Stimulated activated naive B cell treated with anti-CD40 and anti-IgM and Interleukin-4, amounts not matched to agents 10 μg/mL and 1 μg/mL and 100 μg/mL, for 72 hours (primary cell): ENCODE measurements at places on chromosomes 7 and 10.

DNA sequence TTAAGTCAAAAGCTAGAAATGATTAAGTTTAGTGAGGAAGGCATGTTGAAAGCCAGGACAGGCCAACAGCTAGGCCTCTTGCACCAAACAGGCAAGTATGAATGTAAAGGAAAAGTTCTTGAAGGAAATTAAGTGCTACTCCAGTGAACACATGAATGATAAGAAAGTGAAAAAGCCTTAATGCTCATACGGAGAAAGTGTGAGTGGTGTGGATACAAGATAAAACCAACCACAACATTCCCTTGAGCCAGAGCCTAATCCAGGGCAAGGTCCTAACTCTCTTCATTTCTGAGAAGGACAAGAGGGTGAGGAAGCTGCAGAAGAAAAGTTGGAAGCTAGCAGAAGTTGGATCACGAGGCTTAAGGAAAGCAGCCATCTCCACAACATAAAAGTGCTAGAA, 53.0 kb downstream of the DNAJC1 start:
- no peak overlapping the region for H3K27ac ChIP-seq
- H3K36me3 ChIP-seq: no peaks in the 10 kb centered on the region
- H3K4me3 ChIP-seq: no peak overlapping the region

- no peaks in the 10 kb centered on the region for H3K4me1 ChIP-seq
- no peak overlapping the region for H3K4me3 ChIP-seq
- no peaks in the 10 kb centered on the region for H3K36me3 ChIP-seq
Measured at GRCh38 chr7:155883491-155884224, 71.4 kb upstream of the SHH start.

DNA sequence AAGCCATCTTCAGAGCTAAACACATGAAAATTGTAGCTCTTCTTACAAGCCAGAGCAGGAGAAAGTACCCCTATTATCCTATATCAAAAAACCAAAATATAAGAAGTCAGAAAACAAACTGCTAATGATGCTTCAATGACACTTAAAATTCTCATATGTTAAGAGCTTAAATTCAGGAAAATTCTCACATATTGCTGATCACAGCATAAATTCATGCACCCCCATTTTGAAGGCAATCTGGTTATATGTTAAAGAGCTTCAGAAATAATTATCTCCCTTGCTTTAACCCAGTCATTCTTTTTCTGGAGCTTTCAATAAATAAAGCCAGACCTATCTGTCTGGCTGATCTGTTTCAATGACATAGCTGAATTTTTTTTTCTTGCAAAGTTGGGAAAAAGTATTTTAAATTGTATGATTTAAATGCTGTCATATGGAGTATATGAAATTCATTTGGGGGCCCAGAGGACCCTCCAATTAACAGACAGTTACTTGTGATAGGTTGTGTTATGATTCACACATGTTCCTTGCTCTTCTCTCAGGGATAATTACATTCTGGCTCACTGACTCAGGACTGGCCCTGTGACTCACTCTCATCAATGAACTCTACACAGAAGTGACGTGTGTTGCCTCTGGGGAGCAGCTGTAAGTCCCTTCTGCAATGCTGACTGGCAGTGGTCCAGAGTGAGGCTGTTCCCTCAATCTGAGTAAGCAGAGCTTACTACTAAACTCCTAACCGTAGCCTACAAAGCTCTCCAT, 85.2 kb downstream of the HGF start:
- H3K4me1 ChIP-seq: peaks cover 5% of the 10 kb centered on the region
- no peak overlapping the region for H3K27ac ChIP-seq
- peak; percentile 55 for DNase-seq

- no peak overlapping the region for H3K4me3 ChIP-seq
- no peaks in the 10 kb centered on the region for H3K36me3 ChIP-seq
- DNase-seq: no peak
- no peaks in the 10 kb centered on the region for H3K27me3 ChIP-seq
- peaks cover 7% of the 10 kb centered on the region for H3K4me1 ChIP-seq
Measured at GRCh38 chr10:73591935-73592699, 975 bp upstream of the USP54 start.

GRCh38 chr10:58014436-58014835, 253.3 kb downstream of the IPMK start:
- no peak overlapping the region for H3K27ac ChIP-seq
- H3K27me3 ChIP-seq: no peaks in the 10 kb centered on the region
- no peak overlapping the region for H3K4me3 ChIP-seq
- no peaks in the 10 kb centered on the region for H3K4me1 ChIP-seq
- DNase-seq: no peak

DNA sequence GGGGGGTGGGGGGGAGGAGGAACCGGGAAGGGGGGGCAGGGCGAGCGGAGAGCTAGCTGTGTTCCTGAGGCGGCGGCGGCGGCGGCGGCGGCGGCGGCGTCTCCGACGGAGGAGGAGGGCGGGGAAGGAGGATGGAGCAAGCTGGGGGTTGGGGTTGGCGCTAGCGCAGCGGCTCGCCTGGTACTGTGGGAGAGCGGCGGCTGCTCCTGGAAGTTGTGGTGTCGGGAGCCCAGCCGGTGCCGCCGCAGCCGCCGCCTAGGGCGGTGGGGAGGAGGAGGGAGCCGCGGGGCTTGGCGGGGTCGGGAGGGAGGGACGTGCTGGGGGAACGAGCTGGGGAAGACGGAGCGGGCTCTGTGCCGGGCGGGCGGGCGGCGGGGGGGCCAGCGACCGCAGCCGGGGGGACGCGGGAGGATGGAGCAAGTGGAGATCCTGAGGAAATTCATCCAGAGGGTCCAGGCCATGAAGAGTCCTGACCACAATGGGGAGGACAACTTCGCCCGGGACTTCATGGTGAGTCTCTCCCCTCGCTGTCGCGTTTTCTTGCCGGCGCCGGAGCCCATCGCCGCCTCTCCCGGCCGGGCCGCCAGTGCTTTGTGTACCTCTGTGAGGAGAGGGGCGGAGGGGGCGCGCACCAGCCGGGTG, at the start of gene PTPN12:
Gene PTPN12 (plus strand): TSS at position 160 of the 642 bp plus-strand sequence. CDS start 252 bp downstream, at position 412.
- H3K4me1 ChIP-seq: peaks cover 35% of the 10 kb centered on the region
- H3K27me3 ChIP-seq: no peaks in the 10 kb centered on the region
- peak; percentile 32 for DNase-seq
- peak within 1 kb of the TSS; percentile 99 for H3K4me3 ChIP-seq
- no peaks in the 10 kb centered on the region for H3K36me3 ChIP-seq

DNA sequence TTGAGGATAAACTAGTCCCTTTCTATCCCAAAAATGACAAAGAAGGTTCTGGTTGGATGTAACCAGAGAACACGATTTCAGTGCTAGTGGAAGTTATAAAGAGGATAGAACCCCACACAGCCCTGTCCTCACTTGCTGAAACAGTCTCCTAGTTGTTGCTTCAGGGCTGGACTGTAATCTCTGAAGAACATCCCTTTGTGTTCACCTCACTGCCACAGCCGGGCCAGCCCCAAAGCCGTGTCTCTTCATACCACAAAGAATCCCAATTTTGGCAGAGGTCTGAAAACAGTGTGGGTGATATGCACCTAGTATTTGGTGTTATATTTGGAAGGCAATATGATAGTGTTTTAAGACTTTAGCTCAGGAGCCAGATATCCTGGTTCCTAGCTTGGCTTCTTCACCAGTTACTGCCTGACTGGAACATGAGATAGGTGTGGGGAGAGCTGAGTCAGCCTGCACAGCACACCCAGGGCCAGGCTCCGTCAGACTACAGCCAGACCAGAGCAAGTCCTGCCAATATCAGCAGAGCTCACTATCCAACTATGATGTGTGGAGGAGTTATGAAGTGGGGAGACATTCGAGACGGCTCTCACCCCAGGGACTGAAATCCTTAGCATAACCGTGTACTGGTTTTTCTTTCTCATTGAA, 21.2 kb downstream of the CYP3A4 start:
- no peak overlapping the region for H3K4me3 ChIP-seq
- no peak overlapping the region for H3K27ac ChIP-seq
- DNase-seq: no peak
- peaks cover 66% of the 10 kb centered on the region for H3K27me3 ChIP-seq

GRCh38 chr7:42174391-42174912, 62.6 kb downstream of the GLI3 start:
- no peaks in the 10 kb centered on the region for H3K27me3 ChIP-seq
- peaks cover 4% of the 10 kb centered on the region for H3K4me1 ChIP-seq
- no peak overlapping the region for H3K27ac ChIP-seq

- peaks cover 16% of the 10 kb centered on the region for H3K4me1 ChIP-seq
- no peaks in the 10 kb centered on the region for H3K36me3 ChIP-seq
- DNase-seq: no peak
- peaks cover 21% of the 10 kb centered on the region for H3K27me3 ChIP-seq
- H3K27ac ChIP-seq: no peak overlapping the region
Measured at GRCh38 chr10:132282667-132283603, 24.8 kb downstream of the STK32C start.

GRCh38 chr7:129574487-129574886, 37.0 kb upstream of the NRF1 start:
- H3K36me3 ChIP-seq: peaks cover 7% of the 10 kb centered on the region
- DNase-seq: no peak
- H3K4me1 ChIP-seq: no peaks in the 10 kb centered on the region
- peaks cover 9% of the 10 kb centered on the region for H3K27me3 ChIP-seq
- H3K4me3 ChIP-seq: no peak overlapping the region

GRCh38 chr7:48114115-48114514, 25.1 kb downstream of the UPP1 start:
- peaks cover 12% of the 10 kb centered on the region for H3K27me3 ChIP-seq
- H3K36me3 ChIP-seq: peaks cover under 1% of the 10 kb centered on the region
- no peak overlapping the region for H3K27ac ChIP-seq
- no peak overlapping the region for H3K4me3 ChIP-seq
- DNase-seq: no peak

- no peak for DNase-seq
- no peaks in the 10 kb centered on the region for H3K4me1 ChIP-seq
- no peaks in the 10 kb centered on the region for H3K27me3 ChIP-seq
Measured at GRCh38 chr7:84207615-84208014, 13.0 kb upstream of the SEMA3A start.
